ENCODE measurements at places on chromosomes 1 and 21.

DNA sequence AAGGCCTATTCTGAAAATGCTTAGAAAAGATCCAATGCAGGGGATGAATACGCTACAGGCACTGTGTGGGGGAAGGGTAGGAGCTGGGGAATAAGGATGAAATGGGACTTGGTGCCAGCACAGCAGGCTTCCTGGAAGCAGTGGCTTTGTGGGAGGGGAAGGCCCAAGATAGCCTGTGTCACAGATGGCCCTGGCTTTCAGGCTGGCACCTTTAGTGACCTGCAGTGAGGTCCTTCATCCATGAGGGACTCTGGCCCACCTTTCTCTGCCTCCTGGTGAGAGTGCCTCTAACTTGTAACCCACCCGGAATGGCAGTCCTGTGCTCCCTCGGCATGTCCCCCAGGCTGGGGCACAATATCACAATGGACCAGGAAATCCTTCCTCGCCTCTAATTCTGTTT, 919 bp downstream of the CHI3L1 start:
- DNase-seq = no peak

- no peak for DNase-seq
Observed at GRCh38 chr1:160451119-160451858, 50.9 kb downstream of the VANGL2 start.

- no peak for DNase-seq
Observed at GRCh38 chr1:153531638-153532037, 4.2 kb downstream of the S100A6 start.

GRCh38 chr1:205680073-205680851, at the start of gene SLC45A3:
SLC45A3 (minus strand) TSS chr1:205680509; CDS start chr1:205664656, 15,853 bp downstream.
- peak; percentile 74 for DNase-seq

DNA sequence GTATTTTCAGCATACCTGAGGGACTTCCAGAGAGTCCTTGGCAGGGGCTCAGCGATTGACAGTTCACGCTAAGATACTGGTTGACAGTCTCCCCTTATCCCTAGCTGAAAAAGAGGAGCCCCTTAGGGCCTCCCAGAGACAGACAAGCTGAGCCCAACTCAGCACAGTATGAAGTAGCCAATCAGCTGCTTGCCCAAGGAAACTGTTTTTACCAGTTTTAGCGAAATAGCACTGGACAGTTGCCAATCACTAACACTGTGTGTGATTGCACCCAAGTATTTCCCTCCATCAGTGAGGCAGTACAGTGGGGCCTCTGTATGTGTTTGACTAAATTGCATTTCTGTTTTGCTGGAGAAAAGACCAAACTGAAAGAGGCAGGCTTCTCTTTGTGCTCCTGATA, 27.0 kb downstream of the KHDRBS1 start:
- no peak for DNase-seq

DNA sequence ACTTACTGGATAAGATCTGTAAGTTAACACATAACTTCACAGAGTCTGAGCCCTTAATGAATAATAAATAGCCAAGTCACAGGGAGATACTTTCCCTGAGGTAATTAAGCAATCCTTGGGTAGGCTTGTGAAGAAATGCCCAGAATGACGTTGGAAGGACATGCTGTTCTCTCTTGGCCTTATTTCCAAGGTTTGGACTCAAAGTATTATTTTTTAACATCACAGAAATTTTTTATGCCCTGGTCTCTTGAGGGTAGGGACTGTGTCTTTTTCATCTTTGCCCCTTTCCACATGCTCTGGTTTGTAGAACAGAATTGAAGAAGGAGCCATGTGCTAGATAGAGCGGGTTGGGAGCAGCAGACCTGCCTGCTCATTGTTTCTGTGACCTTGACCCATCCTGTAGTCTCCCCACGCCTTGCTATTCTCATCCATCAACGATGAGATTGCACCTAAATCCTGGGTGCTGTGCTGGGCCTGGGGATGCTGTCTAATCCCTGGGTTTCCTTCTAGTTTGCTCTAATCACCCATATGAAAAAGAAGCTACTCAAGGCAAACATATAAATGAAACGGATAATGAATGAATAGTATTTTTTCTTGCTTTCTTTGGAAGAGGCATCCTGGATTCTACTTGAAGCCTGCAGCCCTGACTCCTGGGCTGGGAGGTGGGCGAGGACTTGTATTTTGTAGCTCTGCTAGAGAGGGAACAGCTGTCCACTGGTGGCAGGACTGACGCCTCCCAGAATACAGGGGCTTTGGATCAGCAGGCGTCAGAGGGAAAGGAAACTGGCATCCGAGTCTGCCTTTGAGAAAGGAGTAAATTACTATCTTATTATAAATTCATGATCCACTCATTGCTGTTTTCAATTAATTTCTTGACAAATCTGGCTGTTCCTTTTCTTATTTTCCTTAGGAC, 17.5 kb upstream of the LAMTOR5 start:
- DNase-seq = no peak

DNA sequence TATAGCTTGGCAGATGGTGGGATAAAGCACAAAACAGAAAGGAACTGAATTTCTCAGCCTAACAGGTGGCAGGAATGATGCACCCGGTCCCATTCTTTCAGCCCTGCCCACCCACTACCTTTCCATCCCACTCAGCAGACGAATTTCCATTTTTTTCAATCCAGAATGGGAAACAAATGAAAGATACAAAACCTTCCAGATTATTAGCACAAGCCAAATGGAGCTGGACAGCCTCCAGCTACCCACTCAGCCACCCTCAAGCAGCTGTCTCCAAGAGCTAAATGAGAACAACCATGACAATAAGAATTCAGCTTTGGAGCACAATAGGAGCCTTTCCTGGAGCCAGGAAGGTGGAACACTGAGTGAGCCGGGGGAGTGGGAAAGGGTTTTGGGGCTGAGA, 96.3 kb upstream of the ST6GALNAC5 start:
- no peak for DNase-seq

GRCh38 chr1:184910691-184911091, 63.6 kb downstream of the NIBAN1 start:
- no peak for DNase-seq
